ENCODE measurements at places on chromosomes 2 and 18.

GRCh38 chr2:204250692-204251091, 294.6 kb upstream of the PARD3B start:
- no peak for DNase-seq

- DNase-seq = no peak
Observed at GRCh38 chr18:70322928-70323327, 34.1 kb downstream of the SOCS6 start.

DNA sequence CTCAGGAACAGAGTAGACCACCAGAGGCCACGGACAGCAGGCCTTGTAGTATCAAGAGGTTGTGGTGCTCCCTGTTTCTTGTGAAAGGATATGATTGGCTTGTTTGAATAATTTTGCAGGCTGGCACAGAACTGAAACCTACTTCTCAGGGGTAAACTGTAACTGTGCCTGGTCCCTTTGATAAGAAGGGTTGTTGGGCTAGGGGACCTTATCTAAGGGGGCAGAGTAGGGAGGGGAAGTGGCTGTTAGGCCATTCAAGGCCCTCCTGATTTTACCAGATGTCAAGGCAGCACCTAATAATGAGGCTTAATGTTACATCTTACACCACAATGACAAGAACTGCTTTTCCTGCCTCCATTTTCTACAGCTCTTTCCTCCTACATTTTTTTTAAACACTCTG, 45.6 kb downstream of the GPR39 start:
- DNase-seq = no peak

GRCh38 chr2:196434217-196434616, 205.3 kb upstream of the CCDC150 start:
- no peak for DNase-seq

DNA sequence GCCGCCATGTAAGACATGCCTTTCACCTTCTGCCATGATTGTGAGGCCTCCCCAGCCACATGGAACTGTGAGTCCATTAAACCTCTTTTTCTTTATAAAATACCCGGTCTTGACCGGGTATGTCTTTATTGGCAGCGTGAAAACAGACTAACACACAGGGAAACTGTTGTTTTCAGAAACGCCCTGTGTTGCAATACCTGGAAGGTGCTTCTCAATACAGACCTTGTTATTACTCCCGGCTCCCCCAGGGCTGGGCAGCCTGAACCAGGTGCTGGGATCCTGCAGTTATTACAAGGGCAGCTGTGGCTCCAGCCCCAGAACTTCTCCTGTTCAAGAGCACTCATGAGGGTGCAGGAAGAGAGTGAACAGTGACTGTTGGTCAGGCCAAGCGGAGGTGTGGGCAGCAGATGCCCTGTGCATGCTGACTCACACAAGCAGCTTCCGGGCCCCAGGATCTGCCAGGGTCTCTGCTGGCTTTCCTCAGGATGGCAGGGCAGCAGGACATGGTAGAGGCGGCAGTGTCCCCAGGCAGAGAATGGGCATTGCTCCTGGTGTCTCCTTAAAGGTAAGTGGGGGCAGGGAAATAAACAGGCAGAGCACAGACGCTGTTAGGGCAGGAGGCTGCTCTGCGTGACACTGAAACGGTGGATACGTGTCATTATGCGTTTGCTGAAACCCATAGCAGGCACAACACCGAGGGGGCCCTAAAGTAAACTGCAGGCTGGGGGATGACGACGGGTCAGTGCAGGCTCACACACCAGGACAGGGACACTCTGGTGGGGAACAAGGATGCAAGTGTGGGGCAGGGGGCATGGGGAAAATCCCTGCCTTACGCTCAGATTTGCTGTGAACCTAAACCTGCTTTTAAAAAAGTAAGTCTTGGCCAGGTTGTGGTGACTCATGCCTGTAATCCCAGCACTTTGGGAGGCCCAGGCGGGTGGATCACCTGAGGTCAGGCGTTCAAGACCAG, 89.1 kb downstream of the NDUFA10 start:
- no peak for DNase-seq

GRCh38 chr2:64542071-64543007, 18.2 kb downstream of the AFTPH start:
- no peak for DNase-seq

DNA sequence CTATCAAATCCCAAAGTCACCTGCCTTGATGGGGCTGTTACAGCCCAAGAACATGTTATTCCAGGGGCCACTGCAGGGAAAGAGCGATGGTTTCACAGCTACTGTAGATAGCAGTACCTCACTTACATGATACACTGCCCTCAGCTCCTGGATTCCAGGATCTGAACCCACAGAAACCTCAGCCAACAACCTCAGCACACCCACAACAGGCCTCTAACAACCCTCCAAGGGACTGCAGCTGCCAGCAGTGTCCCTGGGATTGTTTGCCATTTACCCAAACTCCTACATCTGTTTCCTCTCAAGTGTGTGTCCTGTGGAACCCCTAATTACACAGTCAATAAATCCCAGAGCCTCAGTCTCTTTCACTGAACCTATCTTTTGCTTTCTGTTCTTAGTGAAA, 28.2 kb downstream of the OSBPL1A start:
- DNase-seq = no peak

DNA sequence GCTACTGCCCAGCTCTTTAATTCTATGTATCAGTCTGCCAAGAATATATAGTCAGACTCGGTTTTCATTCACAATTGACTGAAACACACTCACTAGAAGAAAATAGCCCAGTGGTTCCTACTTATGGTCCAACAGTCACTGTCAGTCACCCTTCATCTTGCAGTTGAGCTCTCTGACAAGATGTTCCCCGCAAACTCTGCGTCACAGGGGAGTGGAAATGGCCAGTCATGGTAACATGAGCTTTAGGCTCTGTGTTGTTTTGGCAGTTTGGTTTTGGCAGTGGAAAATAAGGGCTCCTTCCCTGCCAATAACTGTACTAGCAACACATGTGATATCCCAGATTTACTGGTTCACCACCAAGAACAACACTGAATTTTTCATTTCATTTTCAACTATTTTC, 122.5 kb downstream of the PRPF40A start:
- no peak for DNase-seq

DNA sequence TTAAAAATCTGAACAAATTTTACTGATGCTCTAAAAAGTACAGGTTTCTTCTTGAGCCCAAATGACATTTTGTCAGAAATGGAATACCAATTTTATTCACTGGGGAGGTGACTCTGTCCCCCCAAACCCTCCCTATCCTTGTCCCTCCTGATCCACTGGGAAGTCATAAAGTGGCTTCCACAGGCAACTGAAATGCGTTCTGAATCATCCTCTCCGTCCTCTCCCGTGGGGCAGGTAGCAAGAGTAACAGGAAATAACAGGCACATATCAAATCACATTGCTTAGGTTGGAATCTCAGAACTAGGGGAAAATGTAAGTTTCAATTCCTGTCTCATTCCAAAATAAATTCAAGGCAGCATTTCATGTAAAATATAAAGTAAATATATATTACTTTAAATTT, 44.5 kb downstream of the MYL12B start:
- DNase-seq = no peak

DNA sequence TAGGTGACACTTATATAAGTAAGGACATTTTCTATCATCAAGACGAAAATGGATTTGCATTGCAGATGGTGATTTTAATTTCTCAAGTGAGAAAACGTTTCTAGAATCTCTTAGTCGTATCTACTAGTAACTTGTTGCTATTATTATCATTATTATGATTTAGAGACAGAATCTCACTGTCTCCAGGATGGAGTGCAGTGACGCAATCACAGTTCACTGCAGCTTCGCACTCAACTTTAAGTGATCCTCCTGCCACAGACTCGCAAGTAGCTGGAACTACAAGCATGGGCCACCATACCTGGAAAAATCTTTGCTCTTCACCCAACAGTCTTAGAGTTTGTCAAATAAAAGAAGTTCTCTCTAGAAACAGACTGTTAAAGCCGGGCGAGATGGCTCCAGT, 37.6 kb upstream of the DDX18 start:
- DNase-seq = no peak

GRCh38 chr2:79941179-79941578, 363.4 kb downstream of the LRRTM1 start:
- DNase-seq = no peak

DNA sequence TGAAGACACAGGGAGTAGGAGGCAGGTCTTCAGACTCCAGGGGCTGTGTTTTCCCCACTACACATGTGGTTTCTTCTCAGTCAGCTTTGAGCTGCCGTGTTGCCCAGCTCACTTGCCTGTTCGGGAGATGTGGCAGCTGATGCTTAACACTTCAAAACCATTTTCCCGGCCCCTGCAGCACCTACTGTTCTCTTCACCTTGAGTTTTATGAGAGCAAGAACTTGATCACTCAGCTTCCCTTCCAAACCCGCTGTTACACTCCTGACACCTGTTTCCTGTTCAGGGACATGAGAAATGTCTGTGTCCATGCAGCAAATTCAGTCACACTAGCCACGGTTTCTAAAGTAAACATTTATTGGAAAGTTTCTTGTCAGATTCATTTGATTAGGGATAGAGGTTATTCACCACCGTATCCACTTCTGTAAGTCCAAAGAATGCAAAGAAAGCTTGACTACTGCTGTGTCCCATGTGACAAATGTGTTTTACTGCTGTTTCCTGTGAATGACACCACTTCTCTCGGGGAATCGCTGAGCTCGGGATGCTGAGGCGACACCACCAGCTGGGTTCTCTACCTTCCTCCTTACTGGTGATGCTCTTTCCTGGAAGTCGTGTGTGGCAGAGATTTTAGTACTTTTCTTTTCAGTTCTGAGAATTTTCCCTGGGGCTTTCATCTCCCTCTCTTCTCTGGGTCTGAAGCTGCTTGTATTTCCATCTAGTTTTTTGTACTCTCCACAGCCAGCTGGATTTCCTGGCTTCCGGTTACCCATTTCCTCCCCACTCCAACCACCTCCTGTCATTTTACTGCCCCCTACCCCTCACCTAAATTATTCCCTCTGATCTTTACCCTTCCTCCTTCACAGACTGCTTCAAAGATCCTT, 91.7 kb downstream of the KLF7 start:
- DNase-seq = no peak

- no peak for DNase-seq
Observed at GRCh38 chr2:112155331-112156151, 17.4 kb downstream of the FBLN7 start.

DNA sequence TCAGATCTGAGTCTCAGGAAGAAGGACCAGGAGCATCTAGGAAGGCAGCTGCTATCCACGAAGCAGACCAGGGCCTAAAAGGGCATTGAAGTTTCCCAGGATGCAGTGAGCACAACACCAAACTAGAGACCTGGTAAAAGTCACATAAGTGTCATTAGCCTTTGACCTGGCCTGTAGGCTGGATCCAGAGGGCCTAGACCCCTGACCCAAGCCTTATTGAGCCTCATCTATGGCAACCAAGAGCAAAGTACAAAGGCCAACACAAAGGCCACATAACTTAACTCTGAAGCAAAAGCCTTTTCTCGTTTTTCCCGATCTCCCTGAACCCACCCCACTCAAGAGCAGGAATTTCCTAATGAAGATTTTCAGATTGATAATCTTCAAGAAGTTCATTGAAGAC, 127.3 kb upstream of the SRD5A2 start:
- no peak for DNase-seq

DNA sequence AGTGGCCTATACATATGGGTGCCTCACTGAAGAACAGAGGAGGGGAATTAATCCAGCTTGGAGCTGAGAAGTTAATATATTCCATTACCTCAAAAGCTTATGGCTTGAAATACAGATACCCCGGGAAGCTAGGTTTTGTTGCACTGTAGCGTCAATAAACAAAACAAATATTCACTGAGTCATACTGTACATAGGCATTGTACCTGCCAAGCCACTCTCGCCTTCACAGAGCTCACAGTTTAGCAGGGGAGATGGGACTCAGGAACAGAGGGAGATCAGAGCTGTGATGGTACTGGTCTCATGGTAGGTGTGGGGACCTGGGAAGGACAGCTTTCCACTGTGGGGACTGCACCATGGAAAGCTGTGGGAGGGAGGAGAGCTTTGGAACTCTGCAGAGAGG, 111.2 kb upstream of the ST6GAL2 start:
- DNase-seq = no peak

DNA sequence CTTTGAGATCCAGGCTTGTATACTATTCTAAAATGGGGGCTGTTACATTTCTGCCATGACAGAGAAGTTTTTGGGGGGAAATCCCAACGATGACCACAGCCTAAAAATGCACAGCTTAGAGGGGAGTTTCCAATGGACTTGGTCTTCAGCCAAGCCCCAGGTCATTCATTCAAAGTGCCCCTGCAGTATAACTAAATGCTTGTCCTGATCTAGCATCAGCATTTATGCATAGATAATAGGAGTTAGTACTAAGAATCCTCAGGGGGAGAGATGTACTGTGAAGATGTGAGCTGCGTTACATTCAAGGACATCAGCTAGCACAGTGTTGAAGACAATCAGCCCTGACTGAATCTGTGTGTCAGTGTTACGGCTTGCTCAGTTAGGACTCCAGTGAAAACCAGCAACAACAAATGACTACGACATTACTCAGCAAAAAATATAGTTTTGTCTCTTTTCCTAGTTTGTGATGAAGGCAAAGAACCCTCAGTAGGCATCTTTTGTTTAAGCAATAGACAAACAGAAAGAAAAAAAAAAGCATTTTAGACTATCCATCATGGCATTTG, 160.9 kb downstream of the ZEB2 start:
- no peak for DNase-seq

DNA sequence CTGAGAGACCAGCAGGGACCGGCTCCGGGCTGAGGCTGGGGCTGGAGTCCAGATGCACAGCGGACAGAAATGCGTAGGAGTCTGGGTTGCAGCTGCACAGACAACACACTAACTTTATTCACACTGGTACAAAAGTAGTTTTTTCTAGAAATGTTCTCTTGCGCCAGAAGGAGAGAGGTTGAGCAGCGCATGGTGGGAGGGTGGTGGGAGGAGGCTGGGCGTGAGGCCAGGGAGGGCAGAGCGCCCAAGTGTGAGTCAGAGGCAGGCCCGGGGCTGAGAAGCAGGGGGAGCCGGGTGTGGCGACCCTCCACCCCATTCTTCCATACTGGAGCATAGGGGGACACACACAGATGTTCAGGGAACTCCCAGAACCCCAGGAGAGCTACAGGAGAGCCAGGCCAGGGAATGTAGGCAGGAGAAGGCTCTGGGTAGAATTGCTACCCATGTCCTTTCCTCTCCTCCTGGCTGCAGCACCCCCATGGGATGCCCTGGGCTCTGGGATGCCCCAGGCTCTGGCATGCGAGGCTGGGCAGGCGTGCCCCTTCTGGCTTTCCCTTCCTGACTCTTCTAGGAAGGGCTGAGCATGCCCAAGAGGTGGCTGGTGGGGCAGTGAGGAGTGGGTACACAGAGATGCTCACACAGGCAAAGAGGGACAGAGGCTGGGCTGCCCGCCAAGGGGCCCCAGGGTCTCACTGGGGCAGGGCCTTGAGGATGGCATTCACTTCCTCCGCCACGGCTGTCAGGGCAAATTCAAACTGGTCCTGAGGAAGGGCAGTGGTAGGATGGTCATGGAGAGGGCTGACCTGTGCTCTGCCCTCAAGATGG, 10.6 kb downstream of the DNAJB2 start:
- no peak for DNase-seq
